Calu3 (cell line): ENCODE measurements at places on chromosomes 6 and 20. TPM values are rescaled to one million over a fixed set of nuclear protein-coding genes. Genes with fewer than 3 reads are reported as not detected.
A peak's percentile ranks its signal among the peaks of the same experiment; 100 is the strongest.

DNA sequence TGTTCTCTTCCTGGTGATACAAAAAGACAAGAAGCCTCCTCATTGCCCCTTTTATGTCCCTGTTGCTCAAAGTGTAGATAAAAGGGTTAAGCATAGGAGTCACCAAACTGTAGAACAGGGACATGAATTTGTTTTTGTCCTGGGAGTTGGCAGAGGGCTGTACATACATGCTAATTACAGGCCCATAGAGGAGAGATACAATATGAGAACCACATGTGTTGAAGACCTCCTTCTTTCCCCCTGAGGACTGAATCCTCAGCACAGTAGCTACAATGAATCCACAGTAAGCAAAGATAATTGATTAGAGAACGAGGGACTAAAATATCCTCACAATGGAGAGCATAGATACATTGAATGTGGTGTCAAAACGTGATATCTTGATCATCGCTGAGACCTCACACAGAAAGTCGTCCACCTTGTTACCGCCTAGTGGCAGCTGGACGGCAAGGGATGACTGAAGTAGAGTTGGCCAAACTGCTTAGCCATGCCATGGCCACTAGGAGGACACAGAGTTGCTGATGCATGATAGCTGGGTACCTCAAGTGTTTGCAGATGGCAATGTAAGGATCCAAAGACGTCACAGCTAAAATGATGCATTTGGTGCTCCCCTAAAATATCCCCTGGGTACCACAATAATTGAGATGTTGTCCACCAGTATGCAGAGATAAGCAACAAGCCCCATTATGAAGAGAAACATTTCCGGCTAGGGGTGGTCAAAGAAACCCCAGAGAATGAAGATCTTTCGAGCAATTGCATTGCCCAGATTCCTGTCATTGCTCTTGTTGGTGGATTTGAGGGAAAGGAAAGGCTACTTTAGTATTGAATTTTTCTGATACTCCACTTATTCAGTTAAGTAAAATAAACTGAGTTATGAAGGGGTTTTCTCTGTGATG, 15.0 kb downstream of the OR2B3 start:
- DNase-seq, result peak; percentile 27

GRCh38 chr6:34317882-34318498, 69.2 kb upstream of the SMIM29 start:
- DNase-seq, result no peak

- no peak for DNase-seq
These were observed 3.4 kb upstream of the TBC1D7 start for GRCh38 chr6:13331516-13332348.

- no peak for DNase-seq
These were observed 115.6 kb upstream of the SLC24A3 start for GRCh38 chr20:19096843-19097242.

- no peak for DNase-seq
These were observed 5.2 kb downstream of the SYTL3 start for GRCh38 chr6:158654960-158655489.

- peak; percentile 80 for DNase-seq
These were observed 6.0 kb downstream of the SDC4 start for GRCh38 chr20:45341939-45342854.

- DNase-seq, result no peak
These were observed 26.0 kb upstream of the CCDC167 start for GRCh38 chr6:37525460-37526357.

The CRISP3 gene
- 1.5 and 7.0 TPM in 2 replicates for total RNA-seq

The UNC5CL gene
- 10.6 and 15.9 TPM in 2 replicates for total RNA-seq

The CD24 gene
- total RNA-seq, result 1,415 and 1,595 TPM in 2 replicates

The TTK gene
- total RNA-seq, result 29.6 and 36.2 TPM in 2 replicates

The MAS1 gene
- not detected in 2 replicates for total RNA-seq

The PNPLA1 gene
- 0.19 and 0.20 TPM in 2 replicates for total RNA-seq
